ENCODE measurements at places on chromosomes 16 and 17.

- H3K27me3 ChIP-seq, result no peaks in the 10 kb centered on the region
- H3K4me3 ChIP-seq, result no peak overlapping the region
- peaks cover 1% of the 10 kb centered on the region for H3K36me3 ChIP-seq
- H3K27ac ChIP-seq, result peak overlapping the region; percentile 49
- H3K4me1 ChIP-seq, result no peaks in the 10 kb centered on the region
- DNase-seq, result no peak
Observed at GRCh38 chr17:61897548-61898180, 30.1 kb downstream of the INTS2 start.

DNA sequence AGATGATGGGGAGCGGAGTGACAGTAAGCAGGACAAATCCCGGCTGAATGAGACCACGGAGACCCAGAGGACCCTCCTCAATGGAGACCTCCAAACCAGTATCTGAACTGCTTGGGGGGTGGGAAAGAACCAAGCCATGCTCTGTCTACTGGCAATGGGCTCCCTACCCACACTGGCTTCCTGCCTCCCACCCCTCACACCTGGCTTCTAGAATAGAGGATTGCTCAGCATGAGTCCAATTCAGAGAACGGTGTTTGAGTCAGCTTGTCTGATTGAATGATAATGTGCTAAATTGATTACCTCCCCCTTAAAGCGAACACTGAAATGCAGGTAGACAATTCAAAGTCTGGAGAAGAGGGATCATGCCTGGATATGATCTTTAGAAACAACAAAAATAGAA, 5.5 kb downstream of the SSTR2 start:
- no peaks in the 10 kb centered on the region for H3K36me3 ChIP-seq
- no peak for DNase-seq
- H3K27ac ChIP-seq, result no peak overlapping the region
- peaks cover 68% of the 10 kb centered on the region for H3K27me3 ChIP-seq
- peaks cover 5% of the 10 kb centered on the region for H3K4me1 ChIP-seq
- H3K4me3 ChIP-seq, result no peak overlapping the region

DNA sequence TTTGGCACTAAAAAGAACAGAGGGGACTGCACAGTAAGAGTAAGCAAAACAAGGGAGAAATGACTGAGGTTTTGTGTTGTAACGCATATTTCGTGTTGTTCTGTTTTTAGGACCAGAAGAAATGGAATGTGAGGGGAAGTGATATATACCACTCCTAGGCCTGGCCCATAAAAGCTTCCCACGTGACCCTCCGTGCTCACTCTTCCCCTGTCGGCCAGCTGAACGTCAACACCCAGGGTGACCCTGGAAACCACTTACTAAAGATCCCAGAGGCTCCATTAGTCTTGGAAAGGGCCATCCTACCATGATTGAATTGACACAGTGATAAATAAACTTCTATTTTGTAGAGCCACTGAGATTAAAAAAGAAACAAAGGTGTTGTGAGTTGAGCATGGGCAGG, 79.8 kb downstream of the HELZ start:
- no peaks in the 10 kb centered on the region for H3K27me3 ChIP-seq
- no peaks in the 10 kb centered on the region for H3K4me1 ChIP-seq
- DNase-seq, result no peak
- peaks cover 19% of the 10 kb centered on the region for H3K36me3 ChIP-seq

DNA sequence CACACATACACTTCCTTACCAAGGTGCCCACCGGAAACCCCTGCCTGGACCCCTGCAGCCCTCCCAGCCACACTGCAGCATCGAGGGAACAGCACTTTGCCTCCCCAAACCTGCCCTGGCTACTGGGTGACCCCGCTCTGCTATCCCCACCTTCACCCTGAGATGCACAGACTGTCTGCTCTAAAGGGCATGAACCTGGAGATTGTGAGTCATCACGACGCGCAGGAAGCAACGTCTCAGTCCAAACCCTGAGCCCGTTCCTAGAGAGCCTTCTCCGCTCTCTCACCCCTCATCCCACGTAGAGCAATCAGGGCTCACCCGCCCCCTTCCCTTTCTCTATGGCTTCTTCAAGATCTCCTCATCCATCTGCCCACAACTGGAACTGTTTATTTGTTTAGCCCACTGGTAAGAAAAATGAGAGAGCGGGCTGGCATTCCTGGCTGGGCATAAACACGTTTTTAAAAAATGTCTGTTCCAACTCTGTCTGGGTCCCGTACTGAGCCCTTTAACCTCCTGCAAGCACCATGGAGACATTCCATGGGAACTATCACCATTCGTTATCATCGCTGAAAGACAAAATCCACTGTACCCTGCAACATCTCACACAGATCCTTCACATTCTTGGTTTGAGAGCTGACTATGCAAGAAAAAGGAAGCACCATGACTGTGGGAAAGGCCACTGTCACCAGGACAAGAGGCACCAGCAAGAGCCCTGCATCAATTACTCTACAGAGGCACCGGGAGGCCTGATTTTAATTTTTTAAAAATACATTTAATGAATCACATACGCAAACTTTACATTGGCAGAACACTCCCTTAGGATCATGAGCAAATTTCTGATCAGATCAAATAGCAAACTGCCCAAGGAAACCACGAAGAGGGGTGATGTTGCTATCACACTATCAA, 28.2 kb downstream of the ZFHX3 start:
- peaks cover 65% of the 10 kb centered on the region for H3K4me1 ChIP-seq
- H3K36me3 ChIP-seq, result peaks cover 2% of the 10 kb centered on the region
- H3K4me3 ChIP-seq, result no peak overlapping the region
- H3K27ac ChIP-seq, result peak overlapping the region; percentile 93
- no peaks in the 10 kb centered on the region for H3K27me3 ChIP-seq
- DNase-seq, result no peak

- H3K4me3 ChIP-seq, result no peak overlapping the region
- H3K27me3 ChIP-seq, result no peaks in the 10 kb centered on the region
- peaks cover 2% of the 10 kb centered on the region for H3K36me3 ChIP-seq
- H3K27ac ChIP-seq, result no peak overlapping the region
- no peak for DNase-seq
Observed at GRCh38 chr17:31597646-31598398, 206.3 kb downstream of the RAB11FIP4 start.

DNA sequence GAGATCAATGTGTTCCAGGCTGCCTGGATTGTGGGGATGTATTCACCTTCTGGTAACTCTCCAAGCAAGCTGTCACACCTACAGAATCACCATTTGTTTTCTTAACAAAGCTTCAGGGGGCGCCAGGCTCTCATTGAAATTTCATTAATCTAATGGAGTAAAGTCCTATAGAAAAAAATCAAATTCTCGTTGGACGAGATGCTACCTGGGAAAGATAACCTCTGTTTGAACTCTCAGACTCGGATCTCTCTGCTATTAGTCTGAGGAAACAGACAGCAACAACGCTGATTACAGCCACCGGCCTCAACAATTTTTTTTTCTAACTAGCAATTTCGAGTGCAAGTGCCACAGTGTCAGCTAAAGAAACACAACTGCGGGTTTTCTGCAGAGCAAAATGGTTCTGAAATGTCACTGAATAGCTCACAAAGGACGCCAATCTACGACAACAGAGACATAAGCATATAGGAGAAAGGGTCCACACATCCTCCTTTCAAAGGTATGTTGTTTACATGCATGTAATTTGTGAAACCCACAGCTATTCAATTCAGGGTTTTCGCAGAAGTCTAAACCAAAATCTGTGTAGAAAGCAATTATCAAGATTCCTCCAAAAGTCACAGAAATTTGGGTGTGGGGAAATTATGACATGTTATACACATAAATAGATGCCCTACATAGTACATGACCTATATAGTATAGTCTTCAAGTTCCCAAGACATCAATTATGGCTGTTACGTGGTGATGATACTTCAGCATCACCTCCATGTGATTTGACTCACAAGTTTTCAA, 135.8 kb downstream of the SKAP1 start:
- peaks cover 54% of the 10 kb centered on the region for H3K4me1 ChIP-seq
- H3K36me3 ChIP-seq, result no peaks in the 10 kb centered on the region
- H3K4me3 ChIP-seq, result peak overlapping the region; percentile 3

DNA sequence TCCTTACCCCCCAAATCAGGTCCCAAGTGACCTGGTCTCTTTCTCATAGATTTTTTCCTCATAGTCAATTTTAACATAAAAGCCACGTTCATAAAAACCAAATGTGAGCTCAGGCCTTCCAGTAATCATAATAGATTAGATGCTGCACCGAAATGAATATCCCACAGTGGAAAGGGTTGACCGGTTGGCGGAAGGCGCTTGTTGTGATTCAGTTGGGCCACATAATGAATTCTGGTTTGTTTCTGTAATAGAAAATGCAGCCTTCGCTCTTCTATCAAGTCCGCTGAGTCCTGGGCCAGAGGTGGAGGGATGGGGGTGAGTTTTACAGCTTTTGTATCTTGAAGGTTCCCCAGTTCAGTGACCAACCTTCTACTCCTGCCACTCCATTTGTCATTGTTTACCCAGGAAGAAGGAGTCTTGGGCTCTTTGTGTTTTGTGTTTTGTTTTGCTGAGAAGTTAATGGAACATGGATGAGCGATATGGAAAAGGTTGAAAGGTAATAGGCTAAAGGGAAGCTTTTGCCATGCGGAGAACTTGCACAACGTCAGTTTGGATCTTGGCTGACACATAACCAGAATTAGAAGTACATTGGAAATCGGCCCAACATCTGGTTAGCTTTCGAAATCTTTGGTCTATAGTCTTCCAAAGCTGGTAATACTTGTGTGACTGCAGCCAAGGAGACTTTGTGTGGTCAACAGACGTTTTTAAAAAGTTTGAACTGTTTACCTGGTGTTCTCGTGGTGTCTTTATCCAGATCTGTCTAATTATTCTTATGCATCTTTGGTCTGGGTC, 89.5 kb downstream of the CLEC16A start:
- DNase-seq, result no peak
- peaks cover 30% of the 10 kb centered on the region for H3K36me3 ChIP-seq
- peaks cover 2% of the 10 kb centered on the region for H3K4me1 ChIP-seq

- H3K4me1 ChIP-seq, result peaks cover 7% of the 10 kb centered on the region
- no peak overlapping the region for H3K27ac ChIP-seq
- no peak overlapping the region for H3K4me3 ChIP-seq
- DNase-seq, result no peak
- H3K27me3 ChIP-seq, result no peaks in the 10 kb centered on the region
- H3K36me3 ChIP-seq, result no peaks in the 10 kb centered on the region
Observed at GRCh38 chr17:29642171-29642611, 19.5 kb upstream of the CORO6 start.

- DNase-seq, result no peak
- peak overlapping the region; percentile 18 for H3K27ac ChIP-seq
- no peaks in the 10 kb centered on the region for H3K27me3 ChIP-seq
- H3K36me3 ChIP-seq, result peaks cover 6% of the 10 kb centered on the region
- no peak overlapping the region for H3K4me3 ChIP-seq
- H3K4me1 ChIP-seq, result no peaks in the 10 kb centered on the region
Observed at GRCh38 chr17:4233668-4234258, 30.0 kb downstream of the ANKFY1 start.

GRCh38 chr17:45042346-45043120, 8.9 kb downstream of the DCAKD start:
- no peak overlapping the region for H3K27ac ChIP-seq
- DNase-seq, result no peak
- no peak overlapping the region for H3K4me3 ChIP-seq
- peaks cover 2% of the 10 kb centered on the region for H3K36me3 ChIP-seq

DNA sequence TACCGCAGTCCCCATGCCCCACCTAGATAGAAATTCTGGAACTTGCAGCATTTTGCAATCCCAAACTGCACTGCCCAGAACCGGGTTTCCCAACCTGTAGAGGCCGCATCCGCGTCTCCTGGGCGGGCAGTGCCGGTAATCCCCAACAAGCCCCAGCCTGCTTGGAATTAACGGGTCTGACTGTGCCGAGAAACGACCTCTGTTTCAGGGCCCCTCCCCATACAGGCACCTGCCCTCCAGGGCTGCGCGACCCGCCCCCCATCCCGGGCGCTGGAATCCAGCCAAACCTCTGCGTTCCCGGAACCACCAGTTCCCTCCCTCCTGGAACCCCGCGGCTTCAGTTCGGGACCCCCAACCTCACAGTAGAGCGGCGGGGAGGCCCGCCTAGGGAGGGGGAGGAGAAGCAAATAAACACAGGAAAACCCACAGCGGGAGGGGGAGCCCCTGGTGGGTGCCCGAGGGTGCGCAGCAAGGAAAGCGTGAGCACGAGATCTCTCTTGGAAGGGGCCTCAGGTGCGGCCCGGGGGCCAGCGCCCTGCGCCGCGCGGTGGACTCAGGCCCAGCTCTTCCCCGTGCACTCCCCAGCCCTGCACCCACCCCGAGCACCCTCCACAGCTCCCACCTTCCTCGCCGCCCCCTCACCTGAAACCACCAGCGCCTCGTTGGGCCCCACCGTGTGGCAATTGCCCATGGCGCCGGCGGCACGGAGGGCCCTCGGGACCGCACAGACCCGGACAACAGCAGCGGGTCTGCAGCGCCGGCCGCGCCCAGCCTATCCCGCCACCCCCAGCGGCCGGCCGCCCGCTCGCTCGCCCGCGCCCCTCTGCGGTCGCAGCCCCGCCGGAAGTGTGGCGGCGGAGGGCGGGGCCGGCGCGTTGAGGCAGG, at the start of gene FLOT2:
FLOT2 (minus strand) TSS at position 850 of the 885 bp plus-strand sequence; CDS start at position 691, 159 bp downstream.
- peak; percentile 53 for DNase-seq
- peak within 1 kb of the TSS; percentile 93 for H3K4me3 ChIP-seq
- H3K36me3 ChIP-seq, result peaks cover 7% of the 10 kb centered on the region
- no peaks in the 10 kb centered on the region for H3K27me3 ChIP-seq
- peaks cover 21% of the 10 kb centered on the region for H3K4me1 ChIP-seq

DNA sequence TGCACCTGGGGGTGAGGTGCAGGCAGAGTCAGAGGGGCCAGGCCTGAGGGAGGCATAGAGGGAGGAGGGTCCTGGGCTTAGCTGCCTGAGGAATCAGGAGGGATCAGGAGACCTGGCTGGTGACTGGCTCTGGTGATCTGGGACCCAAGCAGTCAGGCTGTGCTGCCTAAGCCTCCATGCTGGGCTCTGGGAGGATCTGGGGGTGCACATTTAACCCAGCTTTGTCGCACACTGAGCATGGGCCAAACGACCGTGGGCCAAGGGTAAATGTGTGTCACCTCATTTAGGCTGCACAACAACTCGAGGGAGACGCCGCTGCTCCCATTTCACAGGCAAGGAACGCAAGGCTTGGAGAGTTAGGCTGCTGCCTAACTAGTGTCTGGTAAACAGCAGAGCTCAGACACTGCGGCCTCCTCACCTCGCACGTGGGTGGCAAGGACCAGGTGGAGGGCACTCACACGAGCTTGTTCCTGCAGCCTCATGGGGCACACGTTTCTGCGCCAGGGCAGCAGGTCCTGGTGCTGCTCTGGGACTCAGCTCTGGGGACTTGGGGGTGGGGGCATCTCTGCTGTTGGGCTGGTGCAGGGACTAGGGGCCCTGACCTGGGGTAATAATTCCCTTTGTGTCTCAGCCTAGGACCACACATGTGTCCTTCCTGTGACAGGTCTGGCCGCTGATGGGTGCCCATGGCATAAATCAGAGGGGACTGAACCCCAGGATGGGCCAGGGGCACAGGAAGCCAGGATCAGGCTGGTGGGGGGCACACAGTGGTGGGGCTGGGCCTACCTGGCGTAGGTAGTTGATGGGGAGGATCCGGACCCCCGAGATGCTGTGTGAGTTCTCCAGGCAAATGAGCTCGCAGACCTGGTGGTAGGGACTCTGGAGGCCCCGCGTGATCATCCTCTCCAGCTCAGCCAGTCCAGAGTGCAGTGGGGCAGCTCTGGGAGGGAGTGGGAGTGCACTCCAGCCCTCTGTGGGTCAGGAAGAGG, 18.7 kb downstream of the TMEM235 start:
- H3K4me1 ChIP-seq, result peaks cover 5% of the 10 kb centered on the region
- H3K36me3 ChIP-seq, result no peaks in the 10 kb centered on the region
- peaks cover 4% of the 10 kb centered on the region for H3K27me3 ChIP-seq
- H3K4me3 ChIP-seq, result no peak overlapping the region
- DNase-seq, result no peak

GRCh38 chr16:75236232-75236631, 15.2 kb downstream of the BCAR1 start:
- no peaks in the 10 kb centered on the region for H3K27me3 ChIP-seq
- no peak for DNase-seq
- H3K4me1 ChIP-seq, result no peaks in the 10 kb centered on the region
- no peak overlapping the region for H3K4me3 ChIP-seq
- peaks cover 6% of the 10 kb centered on the region for H3K36me3 ChIP-seq
- H3K27ac ChIP-seq, result no peak overlapping the region
